ENCODE measurements at places on chromosomes 4 and X. TPM values are rescaled to one million over a fixed set of nuclear protein-coding genes. Genes with fewer than 3 reads are reported as not detected.

DNA sequence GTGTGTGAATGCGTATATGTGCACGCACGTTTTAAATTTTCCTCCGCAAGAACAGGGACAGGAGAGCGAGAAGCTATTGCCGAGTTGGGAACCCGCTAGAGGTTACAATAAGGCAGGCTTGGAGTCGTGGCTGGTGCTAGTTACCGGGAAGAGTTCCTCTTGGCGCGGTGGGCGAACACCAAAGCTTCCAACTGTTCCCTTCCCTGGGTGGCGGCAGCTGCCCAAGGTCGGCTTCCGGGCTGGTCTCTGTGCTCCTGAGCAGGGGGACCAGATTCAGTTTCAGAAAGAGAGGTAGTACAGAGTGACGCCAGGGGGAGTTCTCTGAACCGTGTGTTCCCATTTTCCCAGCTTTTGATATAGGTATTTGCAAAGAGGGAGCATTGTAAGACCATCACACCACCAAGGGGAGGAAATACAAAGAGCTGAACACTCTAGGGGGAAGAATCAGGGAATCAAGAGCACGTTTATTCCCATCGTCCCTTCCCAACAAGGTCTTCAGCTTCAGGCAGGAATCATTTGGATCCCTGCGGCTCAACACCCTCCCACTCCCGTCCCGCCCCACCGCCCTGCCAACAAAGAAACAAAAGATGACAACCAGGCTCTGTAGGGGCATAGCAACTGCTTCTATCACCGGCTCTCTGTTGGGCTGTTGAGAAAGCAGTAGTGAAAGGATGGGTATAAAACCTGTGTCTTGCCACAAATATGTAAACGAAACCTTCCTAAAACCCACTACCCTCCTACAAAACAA, 113.6 kb upstream of the TEX13C start:
- no peak overlapping the region for H3K27ac ChIP-seq
- no peaks in the 10 kb centered on the region for H3K36me3 ChIP-seq
- peaks cover 24% of the 10 kb centered on the region for H3K4me1 ChIP-seq
- H3K4me3 ChIP-seq = peak overlapping the region; percentile 70
- DNase-seq = no peak
- peaks cover 42% of the 10 kb centered on the region for H3K27me3 ChIP-seq

The BLOC1S4 gene
- 23.2 TPM for total RNA-seq

The SLITRK2 gene
- not detected for total RNA-seq

GRCh38 chrX:41862562-41863184, 60.7 kb downstream of the CASK start:
- DNase-seq = no peak
- no peaks in the 10 kb centered on the region for H3K27me3 ChIP-seq
- H3K4me1 ChIP-seq = peaks cover 17% of the 10 kb centered on the region
- H3K4me3 ChIP-seq = no peak overlapping the region
- H3K27ac ChIP-seq = peak overlapping the region; percentile 40

GRCh38 chrX:5702890-5703289, 525.8 kb downstream of the NLGN4X start:
- H3K27me3 ChIP-seq = no peaks in the 10 kb centered on the region
- no peaks in the 10 kb centered on the region for H3K36me3 ChIP-seq
- DNase-seq = no peak

The MAOA gene
- total RNA-seq = 6.5 TPM

GRCh38 chr4:89563431-89563830, 255.8 kb upstream of the GPRIN3 start:
- no peak overlapping the region for H3K27ac ChIP-seq
- H3K36me3 ChIP-seq = no peaks in the 10 kb centered on the region
- no peak overlapping the region for H3K4me3 ChIP-seq
- peaks cover 8% of the 10 kb centered on the region for H3K4me1 ChIP-seq
- DNase-seq = no peak
- H3K27me3 ChIP-seq = peaks cover 4% of the 10 kb centered on the region

All from activated CD4-positive, alpha-beta memory T cell treated with anti-CD3 and anti-CD28 coated beads, Interleukin-2, amount 10 ng/mL, durations not matched to agents 7 days and 5 days (primary cell).